ENCODE measurements at places on chromosomes 13 and 19.

GRCh38 chr13:35354285-35354684 lies 122.2 kb downstream of the MAB21L1 start:
- DNase-seq: no peak

DNA sequence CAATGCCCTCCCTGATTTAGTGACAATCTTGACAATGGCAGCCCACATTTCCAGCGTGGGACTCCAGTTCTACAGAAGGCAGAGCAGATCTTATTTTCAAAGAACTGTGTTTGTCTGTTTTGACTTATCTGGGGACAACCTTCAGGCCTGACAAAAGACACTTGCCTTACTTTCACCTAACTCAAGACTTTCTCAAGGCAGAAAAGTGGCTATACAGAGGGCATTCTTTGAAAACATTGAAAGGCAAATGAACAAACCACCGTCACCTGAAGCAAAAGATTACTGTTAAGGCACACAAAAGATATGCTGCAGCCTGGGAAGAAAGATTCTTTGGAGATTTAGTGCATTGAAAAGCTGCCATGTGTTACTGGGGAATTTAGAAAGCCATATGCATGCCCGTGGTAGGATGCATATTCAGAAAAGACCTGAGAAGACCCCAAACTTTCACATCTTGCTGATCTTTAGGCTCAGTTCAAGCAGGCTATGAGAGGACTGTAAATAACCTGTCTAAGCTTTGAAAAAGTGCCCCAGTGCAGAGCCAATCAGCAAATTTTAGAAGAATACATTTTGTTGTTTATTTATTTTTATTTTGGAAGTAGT lies 82.8 kb downstream of the TSC22D1 start:
- no peak for DNase-seq

GRCh38 chr13:44576351-44577235 lies 463 bp upstream of the TSC22D1 start:
- no peak for DNase-seq

- no peak for DNase-seq
Observed at GRCh38 chr19:5352229-5352763, 11.7 kb upstream of the PTPRS start.

- no peak for DNase-seq
Observed at GRCh38 chr13:32135655-32136054, 104.1 kb downstream of the FRY start.

- no peak for DNase-seq
Observed at GRCh38 chr13:32203221-32203620, 111.9 kb downstream of the ZAR1L start.

DNA sequence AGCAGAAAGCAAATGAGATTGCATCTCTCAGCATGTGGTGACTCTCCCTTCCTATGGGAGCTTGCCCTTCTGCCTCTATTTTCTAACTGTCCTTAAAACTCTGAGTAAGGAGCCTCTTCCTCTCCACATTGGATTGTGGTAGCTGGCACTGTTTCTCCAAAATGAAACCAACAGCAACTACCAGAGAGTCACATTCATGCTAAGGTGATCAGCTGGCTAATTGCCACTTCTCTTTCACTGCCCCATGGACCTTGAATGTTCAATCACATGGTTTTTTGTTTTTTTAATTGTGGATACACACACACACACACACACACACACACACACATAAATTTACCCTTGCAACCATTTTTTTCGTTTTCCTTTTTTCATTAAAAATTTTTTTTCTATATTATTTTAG lies 154.7 kb upstream of the TSC22D1 start:
- DNase-seq: no peak

GRCh38 chr13:35747594-35747993 lies 271.1 kb upstream of the MAB21L1 start:
- DNase-seq: no peak

DNA sequence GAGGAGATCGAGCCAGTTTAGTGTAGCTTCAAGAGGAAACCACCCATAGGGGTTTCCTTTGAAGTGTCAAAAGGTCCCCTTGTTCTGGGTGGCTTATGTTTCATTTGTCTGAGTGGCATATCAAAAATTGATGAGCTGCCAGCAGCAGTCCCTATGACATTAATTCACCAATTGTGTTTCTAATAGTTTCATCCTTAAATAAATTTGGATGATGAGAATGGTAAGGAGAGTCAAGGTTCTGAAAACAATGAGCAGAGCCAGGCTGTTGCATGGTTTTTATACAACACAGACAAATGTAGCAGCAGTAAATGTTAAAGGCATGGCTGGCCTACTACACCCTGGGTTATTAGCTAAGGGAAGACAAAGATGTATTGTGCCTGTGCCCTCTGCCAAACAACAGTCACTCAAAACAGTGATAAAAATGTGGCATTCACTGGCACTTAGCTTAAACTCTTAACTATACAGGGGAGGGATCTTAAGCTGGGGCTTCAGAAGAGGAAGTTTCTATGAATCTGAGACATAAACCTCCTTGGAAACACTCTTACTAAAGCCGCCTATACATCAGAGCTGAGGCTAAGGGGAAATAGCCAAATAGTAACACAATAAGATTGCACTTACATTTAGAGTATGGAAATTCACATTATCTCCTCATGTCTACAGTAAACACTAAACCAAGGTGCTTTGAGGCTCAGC lies 200.5 kb downstream of the POU4F1 start:
- DNase-seq: no peak

GRCh38 chr19:38702278-38702677 lies 42.0 kb downstream of the CAPN12 start:
- no peak for DNase-seq

DNA sequence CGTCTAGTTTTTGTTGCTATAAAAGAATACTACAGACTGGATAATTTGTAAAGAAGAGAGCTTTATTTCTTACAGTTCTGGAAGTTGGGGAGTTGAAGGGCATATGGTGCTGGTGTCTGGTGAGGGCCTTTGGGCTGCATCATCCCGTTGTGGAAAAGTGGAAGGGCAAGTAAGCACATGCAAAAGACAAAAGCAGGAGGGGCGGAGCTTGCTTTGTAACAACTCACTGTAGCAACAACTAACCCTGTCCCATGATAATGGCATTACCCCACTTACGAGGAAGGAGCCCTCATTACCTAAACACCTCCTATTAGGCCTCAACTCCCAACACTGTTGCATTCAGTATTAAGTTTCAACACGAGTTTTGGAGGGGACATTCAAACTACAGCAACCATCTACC lies 7.2 kb upstream of the DNAJC15 start:
- no peak for DNase-seq

DNA sequence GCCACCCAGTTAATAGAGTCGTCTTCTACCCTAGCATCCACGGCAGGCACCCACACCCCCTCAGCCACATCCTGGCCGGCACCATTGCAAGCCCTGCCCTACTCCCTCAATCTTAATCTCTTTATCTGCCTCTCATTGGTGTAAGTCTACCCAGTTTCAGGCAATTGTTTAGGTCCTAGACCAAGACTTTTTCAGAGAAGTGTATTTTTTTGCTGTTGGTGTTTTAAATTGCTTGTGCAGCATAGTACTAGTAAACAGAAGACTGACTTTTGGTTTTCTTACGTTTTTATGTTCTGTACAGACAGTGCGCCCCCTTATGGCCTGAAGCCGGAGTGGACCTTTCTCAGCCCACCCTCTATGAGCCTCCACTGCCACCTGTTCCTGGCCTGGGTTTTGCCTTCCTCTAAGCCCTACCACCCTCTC lies 2.3 kb upstream of the LCP1 start:
- no peak for DNase-seq

DNA sequence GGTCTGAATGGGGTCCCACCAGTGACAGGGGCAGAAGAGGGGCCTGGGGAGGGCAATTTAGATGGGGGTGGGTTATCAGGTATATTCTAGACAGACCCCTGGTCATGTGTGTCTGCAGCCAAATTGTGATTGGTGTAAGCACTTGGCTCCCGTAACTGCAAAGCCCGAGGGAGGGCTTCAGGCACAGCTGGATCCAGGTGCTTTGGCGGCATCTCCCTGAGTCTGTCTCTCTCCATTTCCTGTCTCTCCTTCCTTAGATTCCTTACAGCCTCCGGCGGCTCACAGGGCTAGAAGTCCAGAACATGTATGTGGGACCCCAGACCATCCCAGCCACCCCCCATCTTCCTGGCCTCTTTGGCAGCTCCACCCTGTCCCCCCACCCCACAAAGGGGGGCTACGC lies 31.4 kb downstream of the DHX34 start:
- no peak for DNase-seq

- DNase-seq: no peak
Observed at GRCh38 chr19:56347163-56347778, 32.6 kb upstream of the ZSCAN5A start.

DNA sequence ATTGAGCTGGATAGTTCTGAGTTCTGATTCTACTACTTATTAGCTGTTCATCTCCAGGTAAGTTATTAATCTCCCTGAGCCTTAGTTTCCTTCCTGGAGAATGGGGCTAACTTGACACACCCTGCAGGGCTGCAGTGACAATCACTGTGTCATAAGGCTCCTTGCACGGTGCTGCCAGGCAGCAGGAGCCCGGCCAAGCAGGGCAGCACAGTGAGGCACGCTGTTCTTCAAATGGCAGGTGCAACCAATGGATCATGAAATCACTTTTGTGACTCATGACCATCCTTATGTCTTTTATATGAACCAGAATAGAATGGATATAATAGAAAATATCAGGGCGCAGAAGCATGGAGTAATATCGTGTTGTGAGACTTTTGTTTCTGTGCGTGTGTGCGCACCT lies 242.6 kb downstream of the ABCC4 start:
- no peak for DNase-seq

- no peak for DNase-seq
Observed at GRCh38 chr13:99993660-99994637, 12.4 kb downstream of the ZIC2 start.

DNA sequence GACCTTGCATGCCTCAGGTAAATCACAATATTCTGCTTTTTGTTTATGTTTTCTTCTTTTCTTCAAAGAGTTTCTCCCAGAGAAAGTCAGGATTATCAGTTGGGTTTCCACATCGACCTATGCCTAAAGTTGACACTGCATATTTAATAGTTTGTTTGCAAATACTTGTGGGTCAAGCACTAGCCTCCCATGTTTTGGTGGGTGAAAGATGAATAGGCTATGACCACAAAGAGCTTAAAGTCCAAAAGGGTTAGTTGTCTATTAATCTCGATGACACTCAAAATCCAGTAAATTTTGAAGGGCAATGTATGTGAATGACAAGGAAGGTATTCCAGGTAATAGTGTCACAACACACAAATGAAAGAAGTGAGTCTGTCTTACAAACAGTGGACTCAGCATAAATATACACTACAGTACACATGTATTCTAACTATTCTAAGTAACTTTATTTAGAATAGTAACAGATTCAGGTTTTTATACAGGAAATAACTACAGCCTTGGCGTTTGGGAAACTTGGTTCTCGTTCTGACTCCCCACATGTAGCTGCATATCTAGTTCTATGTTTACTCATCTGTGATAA lies 667.1 kb downstream of the PCDH17 start:
- no peak for DNase-seq

DNA sequence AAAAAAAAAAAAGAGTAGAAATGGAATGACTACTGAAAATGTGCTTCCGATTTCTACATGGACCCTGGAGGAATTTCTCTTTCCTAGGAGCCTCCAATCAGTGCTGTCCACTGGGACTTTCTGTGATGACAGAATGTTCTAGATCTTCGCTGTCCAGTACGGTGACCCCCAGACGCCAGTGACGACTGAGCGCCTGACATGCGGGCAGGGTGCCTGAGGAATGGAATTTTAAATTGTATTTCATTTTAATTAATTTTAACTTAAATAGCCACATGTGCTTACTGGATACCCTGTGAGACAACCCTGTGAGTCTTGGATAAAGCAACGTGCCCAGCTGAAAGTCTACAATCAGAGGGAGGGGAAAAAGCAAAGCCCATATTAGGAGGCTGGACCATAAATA lies 4.1 kb upstream of the TLE6 start:
- DNase-seq: no peak

- no peak for DNase-seq
Observed at GRCh38 chr13:76516586-76516985, 369.6 kb downstream of the KCTD12 start.

DNA sequence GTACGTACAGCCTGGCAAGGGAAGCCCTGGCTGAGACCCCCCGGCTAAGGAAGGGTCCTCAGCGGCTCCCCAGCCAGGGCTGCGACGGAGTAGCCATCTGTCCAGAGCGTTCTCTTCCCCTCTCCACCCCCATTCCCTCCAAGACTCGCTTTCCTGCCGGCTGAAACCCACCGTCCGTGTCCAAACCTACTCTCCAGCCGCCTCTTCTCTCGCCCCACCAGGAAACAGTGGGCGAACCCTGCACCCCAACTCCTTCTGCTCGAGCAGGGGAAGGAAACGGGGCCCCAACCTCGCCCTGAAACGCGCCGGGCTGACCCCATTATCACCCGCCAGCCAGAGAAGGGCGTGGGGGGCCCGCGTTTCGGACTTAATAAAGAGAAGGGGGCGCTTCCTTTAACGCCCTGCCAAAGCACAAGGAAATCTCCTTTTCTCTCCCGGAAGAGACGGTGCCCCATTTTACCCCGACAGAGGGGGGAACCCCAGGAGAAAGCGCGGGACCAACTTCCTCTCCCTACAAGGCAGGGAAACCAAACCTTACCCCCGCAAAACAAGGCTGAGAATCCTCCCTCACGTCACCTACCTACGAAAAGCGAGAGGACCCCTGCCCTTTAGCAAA lies 2.5 kb downstream of the ZC3H4 start:
- no peak for DNase-seq

GRCh38 chr19:10230861-10231611 lies at the start of gene S1PR2:
Gene S1PR2, minus strand, starts transcription at chr19:10231331. Its CDS starts 6,426 bp downstream, at chr19:10224905.
- no peak for DNase-seq

- DNase-seq: no peak
Observed at GRCh38 chr19:19256072-19256969, 16.8 kb downstream of the TM6SF2 start.

DNA sequence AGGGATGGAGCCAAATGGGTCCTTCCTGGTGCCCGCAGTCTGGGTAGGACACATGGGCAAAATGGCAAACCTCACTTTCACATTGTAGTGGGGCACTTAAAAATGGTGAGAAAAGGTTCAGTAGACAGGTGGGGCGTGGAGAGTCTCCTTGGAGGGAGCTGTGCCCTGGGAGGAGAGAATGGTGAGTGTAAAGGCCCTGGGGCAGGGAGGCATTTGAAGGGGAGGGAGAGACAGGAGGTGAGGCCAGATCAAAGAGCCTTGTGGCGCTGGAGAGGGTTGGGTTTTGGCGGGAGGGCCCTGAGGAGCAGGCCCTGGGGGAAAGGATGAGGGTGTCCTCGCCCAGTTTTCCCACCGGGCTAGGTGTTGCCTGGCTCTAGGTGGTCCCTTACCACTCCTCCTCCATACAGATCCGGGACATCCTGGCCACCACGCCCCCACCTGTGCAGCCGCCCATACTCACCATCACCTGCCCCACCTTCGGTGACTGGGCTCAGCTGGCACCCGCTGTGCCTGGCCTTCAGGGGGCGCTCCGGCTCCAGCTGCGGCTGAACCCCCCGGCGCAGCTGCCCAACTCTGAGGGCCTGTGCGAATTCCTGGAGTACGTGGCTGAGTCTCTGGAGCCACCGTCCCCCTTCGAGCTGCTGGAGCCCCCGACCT lies 6.3 kb downstream of the MAP1S start:
- DNase-seq: no peak

- DNase-seq: no peak
Observed at GRCh38 chr13:56166864-56167263, 973.9 kb upstream of the PRR20A start.

GRCh38 chr13:20053016-20053415 lies 94.5 kb downstream of the ZMYM2 start:
- DNase-seq: no peak
